ENCODE measurements at places on chromosomes 1 and 21.

- no peak for DNase-seq
Measured at GRCh38 chr1:166064313-166064926, 102.4 kb downstream of the FAM78B start.

GRCh38 chr1:45026446-45026845 lies 14.4 kb downstream of the UROD start:
- no peak for DNase-seq

DNA sequence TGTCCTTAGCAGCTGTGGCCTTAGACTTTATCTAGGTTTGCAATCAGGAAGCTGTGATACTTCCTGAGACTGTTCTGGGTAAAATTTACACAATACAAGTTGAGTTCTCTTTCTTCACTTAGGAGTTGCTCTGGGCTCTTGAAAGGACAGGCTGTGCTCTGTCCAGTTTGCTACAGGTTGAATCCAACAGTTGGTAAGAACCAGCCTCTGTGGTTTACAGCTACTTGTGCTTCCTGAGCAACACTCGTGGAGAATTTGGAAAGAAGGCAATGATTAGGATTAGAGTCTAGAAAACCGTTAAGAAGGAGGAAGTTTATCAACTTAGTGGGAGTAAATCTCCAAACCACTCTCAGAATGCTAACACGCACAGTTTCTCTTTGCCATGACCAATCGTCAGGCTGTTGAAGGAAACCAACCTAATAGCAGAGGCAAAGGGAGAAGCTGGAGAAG lies 26.8 kb downstream of the GFI1 start:
- no peak for DNase-seq

GRCh38 chr1:242162140-242162539 lies 163.2 kb upstream of the MAP1LC3C start:
- no peak for DNase-seq

DNA sequence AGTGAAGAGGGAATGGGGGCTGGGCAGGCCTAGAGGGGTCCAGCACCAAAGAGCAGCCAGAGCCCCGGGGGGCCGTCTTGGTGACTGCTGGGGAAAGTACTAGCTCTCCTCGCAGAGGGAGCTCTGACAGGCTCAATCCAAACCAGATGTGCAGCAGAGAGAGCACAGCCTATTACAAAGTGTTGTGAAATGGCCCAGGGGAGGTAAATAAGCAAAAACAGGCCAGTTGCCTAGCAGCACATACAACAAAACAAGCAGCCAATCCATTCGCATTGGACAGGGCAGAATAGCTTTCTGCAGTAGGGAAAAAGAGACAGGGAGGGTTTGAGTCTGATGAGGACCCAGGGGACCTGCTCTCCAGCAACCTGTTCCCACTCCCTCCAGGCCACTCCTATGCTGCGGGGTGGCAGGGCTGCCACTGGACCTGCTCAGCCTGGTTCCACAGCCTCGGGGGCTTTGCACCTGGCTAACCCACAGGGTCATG lies 239.6 kb upstream of the FGGY start:
- DNase-seq: no peak

- no peak for DNase-seq
Measured at GRCh38 chr1:211653293-211653692, 22.1 kb downstream of the NEK2 start.

DNA sequence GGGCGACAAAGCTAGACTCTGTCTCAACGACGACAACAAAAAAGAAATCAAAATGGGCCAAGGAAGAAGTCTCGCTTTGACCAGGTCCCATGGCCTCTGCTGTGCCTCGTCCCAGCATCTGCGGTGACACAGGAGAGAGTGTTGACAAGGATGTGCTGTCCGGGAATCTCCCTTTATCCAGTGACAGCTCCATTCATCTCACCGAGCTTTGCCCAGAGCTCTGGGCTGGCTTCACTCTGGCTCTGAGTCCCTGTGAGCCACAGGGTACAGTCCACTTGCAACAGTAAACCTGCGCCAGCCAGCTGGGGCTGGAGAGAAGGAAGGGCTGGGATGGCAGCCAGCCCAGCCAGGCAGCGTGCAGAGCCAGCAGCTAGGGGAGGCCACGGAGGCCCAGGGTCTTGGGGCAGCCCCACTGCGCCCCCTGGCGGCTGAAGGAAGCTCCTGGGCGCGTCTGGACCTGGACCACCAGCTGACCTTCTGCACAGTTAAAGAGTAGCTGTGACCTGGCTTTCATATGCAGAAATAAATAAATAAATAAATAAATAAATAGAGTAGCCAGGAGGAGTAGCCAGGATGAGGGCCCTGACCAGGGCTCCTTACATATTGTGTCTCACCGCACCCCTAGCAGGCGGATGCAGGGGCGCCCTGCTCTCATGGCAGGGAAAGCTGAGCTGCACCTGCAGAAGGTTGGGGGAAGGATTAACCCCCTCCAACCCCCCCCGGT lies 29.7 kb downstream of the ENO1 start:
- no peak for DNase-seq

DNA sequence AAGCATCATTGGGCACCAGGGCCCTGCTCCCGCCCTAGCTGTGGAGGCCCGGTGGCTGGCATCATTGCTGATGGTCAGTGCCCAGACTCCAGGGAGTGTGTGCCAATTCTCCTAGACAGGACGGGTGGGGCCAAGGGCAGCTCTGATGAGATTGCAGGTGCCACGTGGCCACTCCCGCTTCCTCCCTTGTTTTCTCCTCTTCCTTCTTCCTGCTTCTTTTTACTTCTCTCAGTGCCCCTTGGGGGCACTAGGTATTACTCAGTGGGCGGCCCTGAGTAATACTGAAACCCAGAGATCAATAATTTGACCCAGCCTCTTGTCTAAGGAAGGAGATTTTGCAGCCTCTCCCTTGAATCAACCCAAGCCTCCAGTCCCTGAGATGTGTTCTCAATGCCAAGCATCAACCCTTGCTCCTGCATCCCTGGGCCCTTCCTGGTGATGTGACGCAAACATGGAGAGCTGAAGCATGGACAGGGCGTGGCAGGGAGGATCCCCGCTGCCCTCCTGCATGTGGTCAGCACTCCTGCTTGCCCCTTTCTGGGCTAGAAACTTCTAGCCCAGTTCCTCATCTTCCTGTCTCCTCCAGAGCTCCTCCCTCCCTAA lies 32.4 kb downstream of the CDK18 start:
- DNase-seq: no peak

DNA sequence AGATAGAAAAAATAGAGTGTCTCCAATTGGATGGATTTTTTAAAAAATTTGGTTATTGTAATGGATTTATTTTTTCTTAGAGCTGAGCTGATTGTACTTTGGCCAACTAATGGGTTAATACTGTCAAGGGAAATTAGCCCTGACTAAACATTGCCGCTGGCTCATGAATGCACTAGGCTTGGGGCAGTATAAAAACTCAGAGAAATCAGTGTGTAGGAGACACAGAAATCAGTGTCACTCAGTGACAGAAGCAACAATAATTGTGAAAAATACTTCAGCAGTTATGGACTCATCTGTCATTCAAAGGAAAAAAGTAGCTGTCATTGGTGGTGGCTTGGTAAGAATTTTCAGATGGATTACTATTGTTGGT lies at the start of gene KMO:
Gene KMO, plus strand, starts transcription at position 217 of the 370 bp plus-strand sequence. Its CDS starts 67 bp downstream, at position 284.
- DNase-seq: no peak

DNA sequence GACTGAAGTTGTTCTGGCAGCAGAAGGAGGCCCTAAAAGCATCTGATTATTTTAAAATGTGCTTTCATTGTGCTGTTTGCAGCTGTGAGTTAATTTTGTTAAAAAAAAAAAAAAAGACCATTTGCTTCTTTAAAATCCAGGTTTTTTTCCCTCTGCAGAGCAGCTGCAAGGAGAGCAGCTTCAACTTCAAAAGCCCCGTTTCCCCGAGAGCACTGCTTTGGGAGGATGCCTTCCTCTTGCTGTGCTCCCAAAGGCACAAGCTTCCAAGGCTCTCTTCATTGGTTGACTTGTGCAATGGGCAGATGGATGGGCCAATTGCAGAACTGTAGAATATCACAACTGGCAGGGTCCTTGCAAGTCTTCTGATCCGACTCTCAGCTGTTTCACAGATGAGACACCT lies 459.2 kb upstream of the PKN2 start:
- DNase-seq: no peak

GRCh38 chr21:30337276-30337744 lies at the start of gene KRTAP27-1:
TSS of gene KRTAP27-1 (minus strand) at chr21:30337694. CDS start at chr21:30337668, 26 bp downstream.
- DNase-seq: no peak

GRCh38 chr1:115647919-115648650 lies 6.3 kb downstream of the VANGL1 start:
- DNase-seq: no peak

DNA sequence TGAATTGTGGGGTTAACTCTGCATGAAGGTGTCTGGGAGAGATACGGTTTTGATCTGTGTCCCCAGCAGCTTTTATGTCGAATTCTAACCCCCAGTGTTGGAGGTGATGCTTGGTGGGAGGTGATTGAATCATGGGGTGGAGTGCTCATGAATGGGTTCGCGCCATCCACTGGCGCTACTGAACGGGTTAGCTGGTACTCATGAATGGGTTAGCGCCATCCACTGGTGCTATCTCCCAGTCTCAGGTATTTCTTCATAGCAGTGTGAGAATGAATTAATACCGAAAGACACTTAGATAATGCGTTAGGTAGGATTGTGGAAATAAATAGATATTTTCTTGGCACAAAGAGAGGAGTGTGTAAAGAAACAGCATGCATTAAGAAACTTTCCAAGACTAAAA lies 32.9 kb upstream of the CLDN8 start:
- no peak for DNase-seq

GRCh38 chr1:50667710-50668356 lies 244.6 kb upstream of the DMRTA2 start:
- DNase-seq: no peak

GRCh38 chr1:186235696-186236095 lies 139.4 kb downstream of the TPR start:
- no peak for DNase-seq

- DNase-seq: no peak
Measured at GRCh38 chr1:152109998-152110294, 5.3 kb downstream of the TCHH start.

DNA sequence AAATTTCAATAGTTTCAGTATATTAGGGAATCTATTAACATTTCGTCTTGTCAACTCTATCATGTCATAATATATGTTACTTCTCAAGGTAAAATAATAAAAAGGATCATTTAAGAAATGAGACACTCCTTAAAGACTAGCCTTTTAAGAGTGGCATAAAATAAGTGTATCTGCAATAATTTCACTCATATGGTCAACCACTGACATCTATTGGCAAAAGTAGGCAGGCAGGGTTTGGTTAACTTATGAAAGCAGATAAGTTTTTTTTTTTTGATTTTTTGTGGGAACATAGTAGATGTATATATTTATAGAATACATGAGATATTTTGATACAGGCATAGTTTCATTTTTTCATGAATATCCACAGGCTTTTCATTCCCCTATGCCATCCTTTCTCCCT lies 5.5 kb upstream of the RGS21 start:
- no peak for DNase-seq

DNA sequence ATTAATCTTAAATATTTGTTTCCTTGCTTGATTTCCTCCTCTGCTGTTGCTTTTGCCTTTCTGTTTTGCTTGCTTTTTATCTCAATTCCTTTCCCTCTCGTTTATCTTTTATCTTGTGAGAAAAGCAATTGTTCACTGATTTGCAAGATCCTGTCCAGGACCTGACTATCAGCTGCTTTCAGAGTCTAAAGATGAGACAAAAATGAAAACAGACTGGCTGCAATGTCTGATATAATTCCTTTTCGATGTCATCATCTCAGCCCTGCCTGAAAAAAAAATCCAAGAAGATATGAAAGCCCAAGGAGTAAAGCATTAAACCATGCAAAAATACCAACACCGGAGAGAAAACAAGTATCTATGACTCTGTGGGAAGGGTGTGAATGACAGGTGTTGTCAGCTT lies 225.5 kb downstream of the PATJ start:
- DNase-seq: no peak

DNA sequence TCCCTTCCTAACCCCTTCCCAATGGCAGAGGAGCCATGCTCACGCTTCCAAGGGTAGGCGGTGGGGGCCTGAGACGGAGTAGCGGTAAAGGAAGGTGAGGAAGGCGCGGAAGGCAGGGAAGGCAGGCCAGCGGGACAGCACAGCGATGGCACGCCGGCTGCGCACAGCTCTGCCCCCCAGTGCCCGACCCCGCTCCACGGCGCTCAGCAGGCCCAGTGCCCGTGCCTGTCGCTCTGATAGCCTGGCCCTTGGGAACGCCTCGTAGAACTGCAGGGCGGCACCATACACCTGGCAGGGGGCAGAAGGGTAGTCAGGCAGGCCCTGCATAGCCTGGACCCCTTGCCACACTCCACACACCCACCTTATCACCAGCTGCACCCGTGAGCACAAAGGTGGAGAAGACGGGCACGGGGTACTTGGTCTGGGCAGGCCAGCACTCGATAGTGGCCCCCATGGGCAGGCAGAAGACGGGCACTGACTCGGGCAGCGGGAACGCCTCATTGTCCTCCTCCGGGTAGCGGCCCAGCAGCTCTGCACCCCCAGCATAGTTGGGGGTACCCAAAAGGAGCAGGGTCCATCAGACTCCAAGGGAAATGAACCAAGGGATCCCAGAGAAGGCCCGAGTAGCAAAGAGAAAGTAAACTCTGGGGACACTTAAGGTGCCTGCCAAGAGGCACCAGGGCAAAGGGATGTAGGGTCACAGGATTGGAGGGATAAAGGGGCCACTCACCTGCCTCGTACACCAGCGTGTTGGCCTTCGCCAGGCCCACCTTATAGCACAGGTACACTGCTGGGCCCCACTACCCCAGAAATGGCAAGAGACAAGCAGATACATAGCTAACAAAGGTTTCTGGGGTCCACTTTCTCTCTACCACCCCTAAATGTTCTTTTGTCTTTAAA lies 4.4 kb downstream of the DENND4B start:
- no peak for DNase-seq

DNA sequence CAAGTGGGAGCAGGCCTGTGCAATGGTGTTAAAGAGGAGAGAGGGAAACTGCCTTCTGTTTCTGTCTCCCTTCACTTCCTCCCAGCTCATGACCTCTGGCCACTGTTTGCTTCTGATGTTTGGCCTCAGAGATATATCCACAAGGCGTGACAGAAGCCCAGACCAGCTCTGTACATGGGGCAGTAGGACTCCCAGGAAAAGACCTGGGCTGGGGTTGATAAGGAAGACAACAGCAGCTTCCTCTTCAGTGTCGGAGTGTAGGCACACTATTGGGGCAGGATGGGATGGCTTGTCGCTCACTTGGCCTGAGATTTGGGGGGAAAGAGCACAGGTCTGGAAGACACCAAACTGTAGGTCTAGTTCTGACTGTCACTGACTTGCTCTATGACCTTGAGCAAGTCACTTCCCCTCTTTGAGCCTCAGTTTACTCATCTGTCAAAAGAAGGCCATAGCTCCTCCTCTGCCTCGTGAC lies 67.8 kb upstream of the KLHDC7A start:
- no peak for DNase-seq
